Placental pericyte (primary cell): ENCODE measurements at places on chromosomes 5 and 9. TPM values are rescaled to one million over a fixed set of nuclear protein-coding genes. Genes with fewer than 3 reads are reported as not detected.

Gene LCN15
- total RNA-seq = not detected in 2 replicates

Gene ITGA2
- total RNA-seq = 29.1 and 313 TPM in 2 replicates

Gene SLC6A7
- total RNA-seq = under 0.01 TPM in 1 of 2 replicates, not detected in the other

Gene SRD5A1
- total RNA-seq = 13.1 and 26.8 TPM in 2 replicates

Gene FOXD4L4
- 0.14 TPM in 1 of 2 replicates, not detected in the other for total RNA-seq

Gene RMI1
- total RNA-seq = 3.3 and 11.2 TPM in 2 replicates

Gene NR6A1
- total RNA-seq = 0.66 and 0.72 TPM in 2 replicates

Gene LCN9
- total RNA-seq = not detected in 2 replicates

Gene NAIP
- total RNA-seq = 2.4 and 3.3 TPM in 2 replicates

Gene BTNL8
- total RNA-seq = not detected in 2 replicates
